Amygdala (tissue), 56 donors: ENCODE measurements at places on chromosomes 13 and 19.

GRCh38 chr19:1081301-1082164 lies 13.6 kb downstream of the POLR2E start:
- no peak for DNase-seq

- no peak for DNase-seq
These were observed 416.6 kb downstream of the KLF12 start for GRCh38 chr13:73717632-73718031.

DNA sequence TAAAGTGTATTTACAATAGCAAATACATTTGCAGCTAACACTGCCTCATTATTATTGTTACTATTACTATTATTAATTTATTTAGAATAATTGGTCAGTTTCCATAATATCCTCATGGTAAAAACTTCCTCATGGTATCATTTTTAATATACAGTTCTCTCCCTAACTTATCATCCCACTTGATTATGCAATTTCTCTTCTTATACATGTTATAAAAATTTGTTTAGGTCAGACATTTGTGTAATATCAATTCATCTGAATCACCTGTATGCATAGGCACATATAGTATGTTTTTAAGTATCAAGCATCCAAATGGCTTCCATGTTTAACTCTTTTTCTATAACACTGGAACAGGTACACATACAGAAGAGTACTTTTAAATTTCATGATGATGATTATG lies 210.8 kb upstream of the STARD13 start:
- no peak for DNase-seq

DNA sequence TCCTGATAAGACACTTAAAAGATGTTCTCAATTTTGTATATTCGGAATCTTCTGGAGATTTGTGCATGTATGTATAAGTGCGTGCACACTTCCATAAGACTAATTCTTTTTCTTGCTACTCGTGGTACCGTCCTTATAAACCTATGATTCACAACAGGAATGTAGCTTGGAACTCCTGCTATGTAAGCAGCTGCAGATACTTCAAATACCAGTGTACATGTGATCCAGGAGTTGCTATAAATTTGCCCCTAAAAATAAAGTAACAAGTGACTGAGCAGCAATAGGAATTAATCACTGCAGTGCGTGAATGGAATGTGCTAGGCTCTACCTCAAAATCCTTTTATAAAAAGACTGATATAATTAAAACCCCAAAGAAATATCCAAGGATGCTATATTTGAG lies 214.9 kb downstream of the KLF5 start:
- no peak for DNase-seq

- no peak for DNase-seq
These were observed 41.6 kb upstream of the ZNF681 start for GRCh38 chr19:23800271-23800670.

- DNase-seq, result no peak
These were observed 545.8 kb downstream of the LIG4 start for GRCh38 chr13:107669391-107669993.

GRCh38 chr19:28960986-28961705 lies 251.8 kb downstream of the UQCRFS1 start:
- no peak for DNase-seq

GRCh38 chr13:46529216-46529919 lies 23.6 kb upstream of the LRCH1 start:
- DNase-seq, result no peak

DNA sequence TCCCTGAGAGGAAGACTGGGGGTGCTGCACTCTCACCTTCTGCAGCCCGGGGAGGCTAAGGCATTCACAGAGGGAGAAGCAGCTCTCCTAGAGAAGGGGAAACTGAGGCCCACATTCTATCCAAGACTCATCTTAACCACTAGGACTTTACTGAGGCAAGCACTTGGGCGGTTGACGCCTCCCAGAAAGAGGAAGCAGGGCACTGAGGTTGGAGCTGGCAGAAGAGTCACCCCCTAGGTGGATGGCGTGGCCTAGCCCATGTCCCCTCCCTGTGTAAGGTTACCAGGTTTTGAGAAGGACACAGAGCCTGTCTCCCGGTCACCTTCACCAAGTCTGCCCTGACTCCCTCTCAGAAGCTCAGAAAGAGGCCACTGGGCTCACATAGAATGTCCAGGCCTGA lies 2.7 kb downstream of the S1PR2 start:
- DNase-seq, result no peak

- no peak for DNase-seq
These were observed 4.1 kb upstream of the SOX1 start for GRCh38 chr13:112062571-112063570.

- DNase-seq, result no peak
These were observed 36.4 kb downstream of the ANKRD27 start for GRCh38 chr19:32638625-32639024.

DNA sequence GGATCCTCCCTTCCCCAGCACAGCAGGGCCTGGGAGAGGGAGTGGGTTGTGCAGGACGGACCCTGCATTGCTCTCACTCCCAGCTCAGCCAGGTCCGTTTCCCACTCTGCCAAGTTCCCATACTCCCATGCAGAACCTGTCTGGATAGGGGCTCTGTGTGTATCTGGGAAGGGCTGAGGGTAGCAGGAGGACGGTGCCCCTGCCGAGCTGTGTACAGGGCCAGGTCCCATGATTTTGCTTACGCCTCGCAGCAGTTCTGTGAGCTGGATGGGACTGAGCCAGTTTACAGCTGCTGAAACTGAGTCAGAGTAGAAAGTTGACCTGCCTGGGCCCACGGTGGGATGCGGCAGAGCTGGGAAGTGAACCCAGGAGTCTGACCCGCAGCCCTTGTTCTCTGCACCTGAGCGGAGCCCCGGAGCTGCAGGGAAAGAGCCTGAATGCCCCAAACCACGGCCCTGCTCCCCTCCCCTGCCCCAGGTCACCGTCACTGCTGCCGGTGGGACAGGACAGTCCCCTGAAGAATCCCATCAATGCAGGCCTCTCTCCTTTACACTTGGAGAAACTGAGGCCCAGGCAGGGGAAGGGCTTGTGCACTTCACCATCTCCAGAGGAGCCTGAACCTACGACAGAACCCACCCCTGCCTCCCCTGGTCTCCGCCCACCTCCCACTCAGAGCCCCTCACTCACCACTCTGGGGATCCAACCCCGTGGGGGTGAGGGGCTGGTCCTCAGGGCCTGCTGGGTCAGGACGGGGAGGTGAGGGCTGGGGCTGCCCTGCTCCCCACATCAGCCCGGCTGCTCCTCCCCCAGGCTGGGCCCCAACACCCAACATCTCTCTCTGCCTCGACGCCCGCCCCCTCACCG lies 3.5 kb downstream of the LILRB5 start:
- no peak for DNase-seq

- DNase-seq, result peak; percentile 33
These were observed at the start of gene TSC22D1 for GRCh38 chr13:44575741-44576350. Gene TSC22D1, minus strand, starts transcription at chr13:44576330. Its CDS starts 256 bp downstream, at chr13:44576074.

GRCh38 chr13:50449465-50449864 lies 394.0 kb downstream of the DLEU7 start:
- DNase-seq, result no peak

DNA sequence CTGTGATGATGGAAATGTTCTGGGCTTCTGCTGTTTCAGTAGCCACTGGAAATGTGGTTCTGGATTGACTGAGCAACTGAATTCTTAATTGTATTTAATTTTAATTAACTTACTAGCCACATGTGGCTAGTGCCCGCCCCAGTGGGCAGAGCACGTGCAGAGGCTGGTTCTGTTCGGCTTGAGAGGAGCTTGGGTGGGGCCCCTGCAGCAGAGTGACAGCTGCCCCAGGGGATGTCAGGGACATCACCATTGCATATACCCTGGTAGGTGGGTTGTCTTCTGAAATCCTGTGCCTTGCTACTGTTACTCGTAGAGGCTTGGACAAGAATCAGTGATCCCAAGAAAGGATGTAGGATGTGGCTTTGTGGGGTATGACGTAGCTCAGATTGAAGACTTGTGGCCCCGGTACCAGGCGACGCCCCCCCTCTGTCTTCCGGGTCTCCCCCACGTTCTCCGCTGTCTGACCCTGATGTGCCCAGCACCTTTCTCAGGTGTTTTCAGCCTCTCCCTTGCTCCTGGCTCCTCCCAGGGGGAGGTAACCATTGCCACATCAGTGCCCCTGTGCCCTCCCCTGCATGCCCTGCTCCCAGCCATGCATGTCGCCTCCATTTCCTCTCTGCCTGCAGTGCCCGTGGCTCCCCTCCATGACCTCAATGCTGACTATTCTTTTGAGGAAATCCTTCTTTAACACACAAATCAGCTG lies 102.6 kb upstream of the RNF113B start:
- no peak for DNase-seq

DNA sequence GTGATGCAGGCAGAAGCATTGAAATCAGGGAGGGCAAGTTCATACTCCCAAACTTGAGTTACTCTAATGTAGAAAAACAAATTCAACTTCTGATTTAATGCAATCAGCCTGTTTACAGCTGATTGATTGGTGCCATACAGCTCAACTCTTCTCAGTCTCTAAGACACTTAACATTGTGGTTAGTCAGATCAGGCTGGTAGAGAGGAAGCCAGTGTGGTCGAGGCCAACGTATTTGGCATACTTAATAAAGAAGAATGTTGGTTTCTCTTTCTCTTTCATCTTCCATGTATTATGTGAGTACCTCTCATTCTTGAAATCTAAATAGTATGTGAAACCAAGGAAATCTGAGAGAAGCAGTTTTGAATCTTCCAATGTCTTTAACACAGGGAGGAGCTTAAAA lies 255.0 kb upstream of the SLITRK1 start:
- no peak for DNase-seq

- DNase-seq, result no peak
These were observed 389.3 kb upstream of the PCDH9 start for GRCh38 chr13:67619351-67619994.

DNA sequence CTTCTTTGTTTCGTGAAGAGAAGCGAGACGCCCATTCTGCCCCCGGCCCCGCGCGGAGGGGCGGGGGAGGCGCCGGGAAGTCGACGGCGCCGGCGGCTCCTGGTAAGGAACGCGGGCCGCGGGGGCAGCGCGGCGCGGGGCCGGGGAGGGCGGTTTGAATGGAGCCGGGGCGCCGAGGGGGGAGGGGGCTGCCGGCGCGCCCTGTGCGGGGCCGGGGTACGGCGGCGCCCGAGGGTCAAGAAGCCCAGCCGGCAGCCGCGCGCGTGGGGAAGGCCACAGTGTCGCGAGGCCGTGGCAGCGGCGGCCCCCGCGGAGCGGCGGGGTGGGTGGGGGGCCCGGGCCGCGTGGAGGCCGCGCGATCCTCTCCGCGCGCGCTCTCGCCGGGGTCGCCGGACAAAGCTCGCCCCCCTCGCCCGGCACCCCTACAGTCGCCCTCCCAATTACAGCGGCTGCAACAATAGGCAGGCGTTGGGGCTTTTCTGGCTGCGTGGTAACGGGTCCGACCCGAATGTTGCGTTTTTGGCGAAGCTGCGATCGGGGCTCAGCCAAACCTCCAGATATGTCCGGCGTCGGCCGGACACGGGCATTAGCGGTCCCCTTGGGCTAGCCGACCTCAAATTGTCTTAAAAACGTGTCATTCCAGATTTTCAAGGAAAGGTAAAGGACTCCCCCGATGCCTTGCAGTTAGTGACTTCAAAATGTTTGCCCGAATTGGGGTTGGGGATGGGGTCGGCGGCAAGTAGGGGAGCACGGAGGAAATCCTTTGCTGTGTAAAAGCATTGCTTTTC lies 437 bp downstream of the SMARCA4 start:
- peak; percentile 23 for DNase-seq

GRCh38 chr13:24671386-24672113 lies 8.7 kb upstream of the ATP12A start:
- DNase-seq, result no peak

DNA sequence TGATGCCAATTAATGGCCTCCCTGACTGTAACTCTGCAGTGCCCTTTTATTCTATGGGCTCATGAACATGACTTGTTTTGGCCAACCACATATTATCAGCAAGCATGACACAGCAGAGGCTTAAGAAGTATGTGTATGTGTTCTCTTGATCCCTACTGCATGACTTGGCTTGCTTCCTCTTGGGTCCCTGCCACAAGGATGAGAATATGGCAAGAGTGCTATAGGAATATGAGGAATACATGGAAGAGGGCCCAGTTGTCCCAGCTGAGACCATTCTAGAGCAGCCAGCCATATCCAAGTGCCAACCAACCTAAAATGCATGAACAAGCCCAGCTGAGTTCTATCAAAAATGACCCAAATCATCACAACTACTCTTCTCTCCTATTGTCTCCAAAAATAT lies 576.7 kb upstream of the PCDH9 start:
- DNase-seq, result no peak
